Stimulated activated CD4-positive, alpha-beta T cell treated with anti-CD3 and anti-CD28 coated beads, Interleukin-4, amount 100 ng/mL, for 4 hours (primary cell): ENCODE measurements at places on chromosomes 3 and 15.

DNA sequence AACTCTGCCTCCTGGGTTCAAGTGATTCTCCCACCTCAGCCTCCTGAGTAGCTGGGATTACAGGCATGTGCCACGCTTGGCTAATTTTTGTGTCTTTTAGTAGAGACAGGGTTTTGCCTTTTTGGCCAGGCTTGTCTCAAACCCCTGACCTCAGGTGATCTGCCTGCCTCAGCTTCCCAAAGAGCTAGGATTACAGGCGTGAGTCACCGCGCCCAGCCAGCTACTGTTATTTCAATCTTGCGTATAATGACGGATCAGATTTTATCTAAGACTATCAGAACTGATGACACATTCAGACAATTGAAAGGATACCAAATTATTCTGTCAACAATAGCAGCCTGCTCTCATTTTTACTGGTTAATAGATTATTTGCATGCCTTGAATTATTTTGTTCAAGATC lies 612.2 kb downstream of the ZIC1 start:
- DNase-seq, result no peak

- no peak for DNase-seq
Observed at GRCh38 chr15:84911879-84912660, 27.6 kb downstream of the SLC28A1 start.

DNA sequence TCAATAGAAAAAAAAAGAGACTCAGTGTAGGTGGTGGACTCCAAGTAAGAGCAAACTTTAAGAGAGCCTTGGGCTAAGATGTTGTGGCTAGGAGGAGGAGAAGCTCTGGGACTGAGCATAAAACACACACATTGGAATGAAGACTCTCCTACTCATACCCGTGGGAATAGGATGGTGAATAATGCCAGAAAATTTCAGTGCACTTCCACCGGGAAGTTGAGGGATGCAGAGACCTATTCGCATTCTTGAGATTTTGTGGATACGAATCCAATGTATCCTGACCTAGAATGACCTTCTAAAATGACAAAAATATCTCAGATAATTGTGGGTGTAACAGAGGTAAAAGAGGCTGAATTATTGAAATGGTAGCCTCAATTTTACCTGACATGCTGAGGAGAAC lies 388.7 kb upstream of the SGO1 start:
- no peak for DNase-seq

DNA sequence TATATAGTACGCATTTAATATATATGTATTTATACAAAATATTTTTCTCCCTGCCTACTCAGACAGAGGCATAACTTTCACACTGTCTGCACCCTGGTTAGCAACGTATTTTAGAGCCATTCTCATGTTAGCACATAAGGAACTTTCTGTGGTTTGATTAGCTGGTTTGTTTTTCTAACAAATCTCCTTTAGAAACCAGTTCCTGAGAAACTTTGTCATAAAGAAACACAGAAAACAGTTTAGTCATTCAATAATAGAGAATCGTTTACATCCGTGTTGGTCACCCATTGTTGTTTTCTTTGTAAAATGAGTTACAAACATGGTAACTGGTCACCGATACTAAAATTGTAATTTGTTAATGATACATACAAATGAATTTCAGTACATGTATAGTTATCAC lies 5.9 kb upstream of the NGRN start:
- no peak for DNase-seq

DNA sequence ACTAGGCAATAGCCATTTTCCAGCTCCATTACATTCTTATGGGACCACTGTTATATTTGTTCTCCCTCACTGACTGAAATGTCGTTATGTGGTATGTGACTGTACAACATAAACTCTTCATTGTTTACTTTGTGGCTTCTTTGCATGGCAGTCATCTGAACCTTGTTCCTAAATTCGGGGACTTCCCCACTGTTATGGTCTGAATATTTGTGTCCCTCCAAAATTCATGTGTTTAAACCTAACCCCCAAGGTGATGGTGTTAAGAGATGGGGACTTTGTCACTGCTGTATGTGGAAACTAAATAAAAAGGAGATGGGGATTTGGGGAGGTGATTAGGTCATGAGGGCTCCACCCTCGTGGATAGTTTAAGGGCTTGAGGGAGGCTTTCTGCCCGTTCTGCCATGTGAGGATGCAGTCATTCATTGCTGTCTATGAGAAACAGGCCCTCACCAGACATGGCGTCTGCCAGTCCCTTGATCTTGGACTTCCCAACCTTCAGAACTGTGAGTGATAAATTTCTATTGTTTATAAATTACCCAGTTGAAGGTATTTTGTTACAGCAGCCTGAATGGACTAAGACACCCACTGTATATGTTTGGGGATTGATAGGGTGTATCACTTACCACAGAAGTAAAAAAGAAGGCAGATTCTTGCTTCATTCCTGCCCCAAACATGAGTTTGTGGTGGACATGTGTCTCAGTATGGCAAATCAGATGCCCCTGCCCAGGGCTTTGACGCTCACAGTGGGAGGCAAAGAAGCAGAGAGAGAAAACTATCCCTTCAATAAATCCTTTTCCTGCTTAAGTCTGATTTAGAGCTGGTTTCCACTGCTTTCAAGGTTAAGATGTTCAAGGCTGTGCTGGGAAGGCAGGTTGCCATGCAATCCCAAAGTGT lies 138.0 kb upstream of the UBE2E1 start:
- DNase-seq, result no peak

DNA sequence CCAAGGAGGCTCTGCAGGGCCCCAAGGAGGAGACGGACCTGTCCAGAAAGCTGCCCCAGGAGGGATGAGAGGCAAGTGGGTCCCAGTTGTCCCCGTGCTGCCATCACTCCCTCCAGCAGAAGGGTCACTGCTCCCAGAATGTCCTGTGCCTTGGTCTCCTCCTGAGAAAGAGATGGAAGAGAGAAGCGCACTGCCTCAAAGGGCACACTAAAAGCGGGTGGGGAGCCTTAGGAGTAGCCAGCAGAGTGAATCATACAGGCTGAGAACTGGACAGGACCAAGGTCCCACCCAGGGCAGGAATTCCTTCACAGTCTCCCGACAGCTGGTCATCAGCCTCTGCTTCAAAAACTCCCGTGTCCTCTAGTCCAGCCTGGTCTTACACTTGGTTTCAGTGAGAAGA lies 4.6 kb downstream of the THPO start:
- DNase-seq, result no peak

DNA sequence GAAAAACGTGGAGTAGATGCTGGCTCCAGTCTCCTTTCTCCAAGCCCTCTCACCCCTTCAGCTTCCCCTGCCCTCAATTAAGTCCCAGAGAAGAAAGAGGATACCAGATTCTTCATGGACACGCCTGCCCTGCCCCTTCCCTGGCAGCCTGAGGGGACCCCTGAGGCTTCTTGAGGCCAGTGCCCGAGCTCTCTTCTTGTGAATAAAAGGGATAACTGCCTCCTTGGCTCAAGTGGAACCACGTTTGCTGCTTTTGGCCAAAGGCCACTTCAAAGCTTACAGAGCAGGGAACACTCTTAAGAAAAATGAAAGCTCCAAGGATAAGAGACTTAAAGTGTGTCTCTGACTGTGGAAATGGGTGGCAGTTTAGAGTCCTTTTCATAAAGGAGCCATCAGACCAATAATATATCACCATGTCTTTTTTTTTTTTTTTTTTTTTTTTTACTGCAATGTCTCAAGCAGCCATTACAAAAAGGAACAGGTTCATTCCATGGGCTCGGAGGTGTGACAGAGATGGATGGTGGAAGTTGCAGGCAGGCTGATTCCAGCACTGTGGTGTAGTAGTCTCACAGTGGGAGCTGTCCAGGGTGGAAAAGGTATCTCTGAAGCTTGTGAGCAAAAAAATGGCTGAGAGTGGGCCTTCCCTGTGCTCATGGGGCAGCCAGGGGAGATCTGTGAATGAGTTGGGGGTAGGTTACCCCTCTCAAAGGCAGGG lies 108.8 kb downstream of the SEMA5B start:
- no peak for DNase-seq

DNA sequence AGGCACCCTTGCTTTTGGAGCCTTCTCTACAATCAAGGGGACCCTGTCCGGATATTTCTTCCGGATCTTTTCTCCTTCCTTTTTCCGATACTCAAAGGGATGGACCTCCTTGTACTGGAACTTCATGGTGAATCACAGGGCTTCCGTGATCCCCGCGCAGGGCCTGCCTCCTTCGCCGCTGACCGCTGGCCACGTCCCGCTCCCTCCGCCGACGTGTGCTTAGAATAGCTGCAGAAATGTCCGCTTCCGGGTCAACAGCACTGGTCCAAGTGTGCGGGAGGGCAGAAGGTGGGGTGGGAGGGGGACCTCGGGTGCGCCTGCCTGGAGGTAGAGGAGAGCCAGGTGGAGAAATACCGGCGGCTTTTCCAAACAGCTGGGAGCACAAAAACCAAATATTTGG lies 3.0 kb upstream of the ZNF774 start:
- no peak for DNase-seq
